ENCODE measurements at places on chromosomes 3 and 15. TPM values are rescaled to one million over a fixed set of nuclear protein-coding genes. Genes with fewer than 3 reads are reported as not detected.

The C3orf49 gene
- not detected for total RNA-seq

The TIMP4 gene
- total RNA-seq = 31.3 TPM

The CAND2 gene
- 11.3 TPM for total RNA-seq

The TMC3 gene
- total RNA-seq = not detected

The GPR62 gene
- total RNA-seq = 0.19 TPM

The MINAR1 gene
- total RNA-seq = 4.0 TPM

The IQCF5 gene
- not detected for total RNA-seq

DNA sequence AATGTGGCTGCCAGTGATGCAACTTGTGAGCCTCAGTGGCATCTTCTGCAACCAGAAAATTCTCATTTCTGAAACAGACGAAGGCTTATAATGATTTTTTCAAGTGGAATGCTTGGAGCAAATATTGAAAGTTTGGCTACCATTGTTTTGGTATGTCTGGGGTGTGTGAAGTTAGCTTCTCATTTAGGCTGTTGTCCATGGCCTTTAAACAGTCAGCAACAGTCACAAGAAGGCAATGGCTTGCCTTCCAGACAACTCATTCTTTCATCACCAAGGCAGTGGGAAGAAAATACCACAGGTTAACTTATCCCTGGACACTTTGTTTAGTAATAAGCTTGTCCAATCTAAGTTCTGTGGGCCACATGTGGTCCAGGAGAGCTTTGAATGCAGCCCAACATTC, 4.7 kb upstream of the BNC1 start:
- DNase-seq = no peak
- H3K27me3 ChIP-seq = no peaks in the 10 kb centered on the region
- no peak overlapping the region for H3K4me3 ChIP-seq
- H3K4me1 ChIP-seq = peaks cover 28% of the 10 kb centered on the region
- no peaks in the 10 kb centered on the region for H3K36me3 ChIP-seq

- H3K27ac ChIP-seq = no peak overlapping the region
- no peak for DNase-seq
- peaks cover 10% of the 10 kb centered on the region for H3K4me1 ChIP-seq
- no peaks in the 10 kb centered on the region for H3K36me3 ChIP-seq
- peaks cover 18% of the 10 kb centered on the region for H3K27me3 ChIP-seq
These were observed 151.6 kb downstream of the FOXB1 start for GRCh38 chr15:60155661-60156060.

DNA sequence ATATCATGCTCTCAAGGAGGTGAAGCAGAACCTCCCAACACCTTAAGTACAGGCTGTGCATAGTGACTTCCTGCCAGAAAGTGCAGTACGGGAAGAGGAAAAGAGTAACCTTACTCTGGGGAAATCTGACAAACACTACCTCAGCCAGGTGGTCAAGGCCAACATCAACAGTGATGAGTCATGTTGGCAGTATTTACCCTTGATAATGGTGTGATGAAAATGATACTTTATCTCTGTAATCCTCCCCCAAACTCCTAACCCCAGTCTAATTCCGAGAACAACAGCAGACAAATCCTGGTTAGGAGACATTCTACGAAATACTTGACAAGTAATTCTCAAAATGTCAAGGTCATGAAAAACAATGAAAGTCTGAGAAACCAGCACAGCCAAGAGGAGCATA, 26.5 kb downstream of the ANKDD1A start:
- H3K4me1 ChIP-seq = peaks cover 4% of the 10 kb centered on the region
- no peak overlapping the region for H3K4me3 ChIP-seq
- no peak for DNase-seq
- H3K27me3 ChIP-seq = no peaks in the 10 kb centered on the region

- DNase-seq = no peak
- H3K4me3 ChIP-seq = no peak overlapping the region
- peaks cover 32% of the 10 kb centered on the region for H3K4me1 ChIP-seq
- no peaks in the 10 kb centered on the region for H3K27me3 ChIP-seq
These were observed 33.4 kb downstream of the FRMD4B start for GRCh38 chr3:69352305-69353087.

- H3K4me3 ChIP-seq = no peak overlapping the region
- peaks cover 2% of the 10 kb centered on the region for H3K27me3 ChIP-seq
- no peak overlapping the region for H3K27ac ChIP-seq
- DNase-seq = no peak
- peaks cover 19% of the 10 kb centered on the region for H3K4me1 ChIP-seq
These were observed 2.6 kb upstream of the LAMB2 start for GRCh38 chr3:49135499-49135898.

- no peak for DNase-seq
- H3K36me3 ChIP-seq = peaks cover 3% of the 10 kb centered on the region
- H3K27ac ChIP-seq = peak overlapping the region; percentile 84
- H3K4me1 ChIP-seq = peaks cover 81% of the 10 kb centered on the region
These were observed 7.0 kb downstream of the GNAI2 start for GRCh38 chr3:50242851-50243542.

- no peak for DNase-seq
- H3K4me3 ChIP-seq = no peak overlapping the region
- peak overlapping the region; percentile 83 for H3K27ac ChIP-seq
These were observed 31.1 kb downstream of the TPM1 start for GRCh38 chr15:63073497-63074172.

DNA sequence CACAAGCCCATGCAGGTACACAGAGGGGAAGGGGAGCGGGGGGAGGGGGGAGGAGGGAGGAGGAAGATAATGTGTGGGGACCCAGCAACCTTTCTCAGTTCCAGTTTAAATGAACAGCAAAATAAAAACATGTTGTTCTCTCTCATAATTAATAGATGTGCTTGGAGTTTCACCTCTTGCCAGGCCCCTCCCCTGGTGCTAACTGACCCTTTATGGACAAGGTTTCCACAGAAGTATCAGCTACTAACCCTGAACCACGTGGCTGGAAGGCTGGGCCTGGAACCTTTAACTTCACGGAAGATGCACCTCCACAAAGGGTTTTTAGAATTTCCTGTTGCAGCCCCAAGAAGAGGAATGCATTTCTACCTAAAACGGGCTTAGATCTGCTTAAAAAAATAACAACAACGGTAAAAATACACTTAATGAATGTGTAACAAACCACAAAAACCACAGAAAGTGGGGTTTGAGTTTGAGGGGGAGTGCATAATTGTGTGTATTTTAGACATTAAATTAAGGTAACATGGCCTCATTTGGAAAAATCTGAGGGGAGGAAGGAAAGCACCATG, 14.8 kb upstream of the SMAD3 start:
- no peaks in the 10 kb centered on the region for H3K36me3 ChIP-seq
- no peak for DNase-seq
- H3K27me3 ChIP-seq = no peaks in the 10 kb centered on the region
- H3K4me3 ChIP-seq = no peak overlapping the region
- peaks cover 41% of the 10 kb centered on the region for H3K4me1 ChIP-seq
- peak overlapping the region; percentile 99 for H3K27ac ChIP-seq

DNA sequence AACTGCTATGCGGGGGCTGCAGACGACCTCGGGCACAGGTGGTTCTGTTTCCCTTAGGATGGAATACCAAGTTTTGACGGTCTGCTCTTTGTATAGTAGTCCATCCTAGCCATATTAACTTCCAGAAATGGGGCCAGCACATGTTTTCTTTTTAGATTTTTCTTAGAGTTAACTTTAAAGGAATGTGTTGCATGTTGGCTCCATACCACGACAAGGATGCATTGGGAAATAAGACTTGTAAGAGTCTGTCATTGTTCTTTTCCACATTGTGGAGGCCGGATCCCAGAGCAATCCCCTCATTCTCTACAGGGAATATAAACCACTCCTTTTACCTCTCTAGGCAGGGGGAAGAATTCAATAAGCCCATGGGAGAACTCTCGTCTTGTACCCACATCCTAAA, 87.1 kb upstream of the PLSCR4 start:
- DNase-seq = no peak
- no peaks in the 10 kb centered on the region for H3K27me3 ChIP-seq
- no peak overlapping the region for H3K27ac ChIP-seq
- no peaks in the 10 kb centered on the region for H3K36me3 ChIP-seq
- peaks cover 4% of the 10 kb centered on the region for H3K4me1 ChIP-seq

GRCh38 chr3:143634427-143634826, 213.8 kb downstream of the SLC9A9 start:
- H3K4me3 ChIP-seq = no peak overlapping the region
- no peak for DNase-seq
- no peak overlapping the region for H3K27ac ChIP-seq
- peaks cover 4% of the 10 kb centered on the region for H3K4me1 ChIP-seq
- H3K27me3 ChIP-seq = no peaks in the 10 kb centered on the region
- H3K36me3 ChIP-seq = peaks cover 3% of the 10 kb centered on the region
